ENCODE measurements at places on chromosomes 4 and X. TPM values are rescaled to one million over a fixed set of nuclear protein-coding genes. Genes with fewer than 3 reads are reported as not detected.

- DNase-seq: no peak
Observed at GRCh38 chr4:15303052-15303641, 124.7 kb upstream of the C1QTNF7 start.

DNA sequence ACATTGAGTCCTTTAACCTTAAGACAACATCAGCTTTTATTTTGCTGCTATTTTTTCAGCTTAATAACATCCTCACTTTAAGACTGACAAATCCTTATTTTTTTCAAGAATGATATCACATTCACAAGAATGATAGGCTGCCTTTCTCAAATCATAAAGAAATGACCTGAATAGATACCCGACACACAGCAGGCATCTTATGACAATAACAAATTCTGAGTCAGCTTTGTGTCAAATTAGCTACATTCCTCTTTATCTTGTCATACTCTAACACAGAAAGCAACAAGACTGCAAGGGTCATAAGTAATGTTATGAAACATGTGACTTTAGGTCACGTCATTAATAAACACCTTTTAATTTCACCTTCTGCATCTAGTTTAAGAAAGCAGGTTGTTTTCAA lies 2387.6 kb downstream of the PCDH7 start:
- no peak for DNase-seq

DNA sequence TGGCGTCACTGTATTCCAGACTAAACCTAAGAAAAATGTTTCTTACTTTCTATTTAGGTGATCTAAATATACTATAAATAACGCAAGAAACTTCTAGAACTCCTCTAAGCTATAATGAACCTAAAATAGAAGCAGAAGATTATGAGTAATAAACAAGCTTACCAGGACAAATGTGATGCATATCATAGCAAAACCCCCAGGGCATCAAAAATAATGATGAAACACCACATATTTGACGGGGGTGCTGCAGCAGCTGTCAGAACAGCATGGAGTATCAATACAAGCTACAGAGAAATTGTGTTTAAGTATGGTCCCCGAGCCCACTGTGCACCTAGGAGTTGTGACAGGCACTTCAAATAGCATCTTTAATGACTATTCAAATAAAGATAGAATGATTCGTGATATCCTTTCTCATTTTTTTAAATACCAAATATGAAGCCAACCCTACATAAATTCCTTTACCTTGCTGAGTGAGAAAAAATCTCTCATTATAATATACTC lies 337.3 kb downstream of the CENPC start:
- DNase-seq: no peak

DNA sequence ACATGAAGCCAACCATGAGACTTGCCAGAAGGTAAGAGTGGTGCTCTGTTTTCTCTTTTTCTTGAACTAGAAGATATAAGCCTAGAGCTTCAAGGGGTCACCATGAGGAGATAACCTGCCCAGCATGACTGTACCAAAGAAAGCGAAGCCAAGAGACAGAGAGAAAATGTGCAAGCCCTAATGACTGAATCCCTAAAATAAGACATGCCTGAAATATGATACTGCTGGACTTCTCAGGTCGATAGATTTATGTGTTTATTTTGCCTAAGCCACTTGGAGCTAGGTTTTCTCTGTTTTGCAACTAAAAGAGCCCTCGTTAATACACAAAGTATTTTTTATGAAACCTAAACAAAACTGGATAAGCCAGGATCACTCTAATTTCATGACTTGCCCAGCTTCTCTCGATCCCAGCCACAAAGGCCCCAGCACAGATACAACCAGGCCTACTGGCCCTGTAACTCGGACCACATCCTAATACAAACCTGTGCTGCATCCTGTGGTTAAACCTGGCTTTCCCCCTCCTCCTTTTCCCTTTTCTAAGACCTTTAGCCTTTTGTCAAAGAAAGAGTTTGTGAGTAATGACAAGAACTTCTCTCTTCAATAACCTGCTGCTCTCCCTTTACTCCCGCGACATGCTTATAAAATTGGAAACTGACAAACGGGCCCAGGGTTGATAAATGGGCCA lies 185.8 kb downstream of the APBB2 start:
- no peak for DNase-seq

DNA sequence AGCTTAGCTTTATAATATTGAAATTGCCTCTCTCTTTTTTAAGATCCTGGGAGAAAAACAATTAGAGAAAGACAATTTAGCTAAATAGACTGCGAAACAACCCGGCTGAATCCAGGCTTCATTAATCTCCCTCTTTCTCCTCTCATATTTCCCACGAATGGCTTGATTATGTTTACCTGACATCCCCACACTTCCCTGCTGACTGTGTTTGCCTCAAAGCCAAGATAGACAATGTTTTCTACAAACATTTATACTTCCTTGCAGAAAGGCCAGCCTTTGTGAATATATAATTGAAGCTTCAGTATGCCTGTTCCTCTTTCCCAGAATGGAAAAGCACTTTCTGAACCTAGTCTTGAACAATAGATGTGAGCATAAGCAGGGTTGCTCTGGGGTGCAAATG lies 566.8 kb downstream of the PDHA2 start:
- DNase-seq: no peak

GRCh38 chr4:9994246-9994847 lies 26.9 kb downstream of the SLC2A9 start:
- no peak for DNase-seq

DNA sequence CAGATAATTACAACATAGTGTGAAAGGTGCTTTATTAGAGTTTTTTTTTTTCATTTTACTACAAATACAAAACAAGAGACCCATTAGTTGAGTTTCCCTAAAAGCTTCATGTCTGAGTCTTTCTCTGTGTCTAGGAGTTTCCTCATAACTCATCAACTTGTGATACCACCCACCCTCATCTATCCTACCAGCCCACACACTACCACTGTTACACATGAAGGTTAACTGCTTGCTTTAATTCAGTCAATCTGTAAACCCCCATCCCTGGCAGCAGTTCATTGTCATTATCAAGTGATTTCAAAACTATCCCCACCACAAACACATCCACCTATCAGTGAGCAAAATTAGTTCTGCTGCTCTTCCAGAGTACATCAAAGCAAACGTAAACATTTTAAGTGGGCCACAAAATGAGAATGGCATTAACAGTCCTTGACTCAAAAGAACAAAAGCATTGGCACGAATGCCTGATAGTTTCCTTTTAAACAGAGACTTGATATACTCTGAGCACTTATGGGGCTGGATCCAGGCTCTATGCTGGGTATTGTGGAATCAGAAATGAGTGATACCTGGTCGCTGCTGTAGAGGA lies 331.6 kb upstream of the FAM241A start:
- no peak for DNase-seq

GRCh38 chr4:79678472-79679202 lies 270.6 kb upstream of the GK2 start:
- no peak for DNase-seq

- no peak for DNase-seq
Observed at GRCh38 chr4:836750-837301, 10.9 kb upstream of the CPLX1 start.

- no peak for DNase-seq
Observed at GRCh38 chr4:5471691-5472090, 236.7 kb downstream of the EVC2 start.

DNA sequence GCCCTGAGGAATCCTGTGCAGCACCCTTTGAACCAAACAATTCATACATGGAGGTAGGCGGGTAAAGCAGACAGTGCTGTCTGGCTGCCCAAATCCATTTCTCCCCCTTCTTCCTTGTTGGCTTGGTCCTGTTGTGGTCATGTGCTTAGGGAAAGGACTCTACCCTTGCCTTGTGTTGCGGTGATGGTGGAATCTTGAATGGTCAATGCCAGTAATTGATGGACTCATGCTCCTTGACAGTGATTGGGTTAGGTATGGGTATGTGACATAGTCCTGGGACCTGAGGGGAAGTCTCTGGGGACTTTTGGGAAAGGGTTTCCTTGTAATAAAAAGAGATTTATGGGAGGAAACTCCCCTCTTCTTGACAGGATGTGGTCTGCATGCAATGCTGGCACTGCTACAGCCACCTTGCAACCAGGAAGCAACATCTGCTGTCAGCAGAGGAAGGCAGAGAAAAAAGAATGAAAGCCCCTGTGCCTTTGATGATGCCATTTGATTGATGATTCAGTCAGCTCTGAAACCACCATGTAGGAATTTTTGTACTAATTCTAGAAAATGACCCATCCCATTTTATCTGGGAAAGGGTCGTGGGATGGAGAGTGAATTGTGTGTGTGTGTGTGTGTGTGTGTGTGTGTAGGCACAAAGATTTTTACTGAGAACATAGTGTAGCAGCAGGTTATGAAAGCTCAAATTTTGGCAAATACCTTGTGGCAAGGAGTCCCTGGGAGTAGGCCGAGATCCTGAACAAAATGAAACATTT lies 30.0 kb upstream of the HUWE1 start:
- no peak for DNase-seq

Gene SH3TC1
- total RNA-seq: 1.6 TPM

Gene BEX1
- total RNA-seq: 127 TPM

Gene OSTC
- 45.7 TPM for total RNA-seq

Gene PNPLA4
- 5.7 TPM for total RNA-seq
